ENCODE measurements at places on chromosomes 1 and 21.

DNA sequence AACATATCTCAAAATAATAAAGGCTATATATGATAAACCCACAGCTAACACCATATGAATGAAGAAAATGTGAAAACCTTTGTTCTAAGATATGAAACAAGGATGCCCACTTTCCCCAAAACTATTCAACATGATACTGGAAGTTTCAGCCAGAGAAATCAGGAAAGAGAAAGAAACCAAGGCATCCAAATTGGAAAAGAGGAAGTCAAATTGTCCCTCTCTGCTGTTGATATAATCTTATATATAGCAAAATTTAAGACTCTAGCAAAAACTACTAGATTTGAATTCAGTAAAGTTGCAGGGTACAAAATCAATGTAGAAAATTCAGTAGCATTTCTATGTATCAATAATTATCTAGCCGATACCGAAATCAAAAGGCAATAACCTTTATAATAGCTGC is 4.3 kb upstream of the OR10Z1 start:
- no peak for DNase-seq

DNA sequence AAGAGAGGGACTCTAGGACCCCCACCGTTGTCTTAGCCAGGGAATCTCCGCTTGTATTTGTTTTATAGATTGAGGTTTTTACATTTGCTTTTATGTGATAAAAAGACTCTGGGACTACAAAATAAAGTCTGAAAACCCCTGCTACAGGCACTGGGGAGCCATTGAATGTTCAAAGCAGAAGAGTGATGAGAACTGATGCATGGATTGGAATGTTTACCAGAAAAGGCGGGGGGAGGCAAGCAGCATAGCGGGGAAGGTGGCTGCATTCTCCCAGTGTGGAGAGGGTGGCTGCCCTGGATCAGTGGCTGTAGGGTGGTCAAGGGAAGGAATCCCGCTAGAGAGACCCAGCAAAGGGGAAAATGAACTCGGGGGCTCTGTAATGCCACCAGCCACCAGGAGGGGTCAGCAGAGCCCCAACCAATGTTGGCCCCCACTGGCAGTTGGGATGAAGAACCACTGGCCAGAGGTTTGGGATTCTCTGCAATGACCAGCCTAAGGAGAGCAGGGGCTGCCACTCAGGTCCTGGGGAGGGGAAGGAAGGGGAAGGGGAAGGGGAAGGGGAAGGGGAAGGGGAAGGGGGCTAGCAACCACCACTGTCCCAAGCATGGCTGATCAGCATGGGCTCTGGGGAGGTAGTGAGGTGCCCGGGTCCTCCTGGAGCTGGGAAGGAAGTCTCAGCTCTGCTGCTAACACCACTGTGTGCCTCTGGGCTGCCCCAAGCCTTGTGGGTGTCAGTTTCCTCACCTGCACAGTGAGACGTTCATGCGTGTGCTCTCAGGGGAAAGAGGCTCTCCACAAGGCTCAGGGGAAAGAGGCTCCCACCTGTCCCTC is 19.2 kb upstream of the PEF1 start:
- peak; percentile 76 for DNase-seq

GRCh38 chr1:162562470-162562828 is 927 bp downstream of the UAP1 start:
- no peak for DNase-seq

DNA sequence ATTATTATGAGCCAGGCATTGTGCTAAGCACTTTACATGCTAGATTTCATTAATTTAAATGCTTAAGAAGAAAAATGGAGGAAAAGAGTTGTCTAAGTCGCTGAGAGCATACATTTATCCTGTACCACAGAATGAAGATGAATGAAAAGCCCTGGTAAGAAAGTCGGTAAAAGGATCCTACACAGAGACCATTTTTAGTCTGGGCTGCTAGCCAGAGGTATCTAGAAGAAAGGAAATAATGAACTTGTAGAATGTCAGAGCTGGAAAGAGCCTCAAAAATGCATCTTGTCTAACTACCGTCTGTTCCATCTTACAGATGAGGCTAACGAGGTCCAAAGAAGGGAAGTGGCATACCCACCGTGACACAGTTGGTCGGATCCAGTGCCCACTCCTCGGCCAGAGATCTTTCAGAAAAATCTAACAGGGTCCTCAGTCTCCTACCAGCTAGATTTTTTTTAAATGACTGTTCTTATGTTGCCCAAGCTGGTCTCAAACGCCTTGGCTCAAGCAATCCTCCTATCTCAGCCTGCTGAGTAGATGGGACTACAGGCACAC is 12.2 kb upstream of the TNR start:
- no peak for DNase-seq

GRCh38 chr1:55483523-55483922 is 268.4 kb upstream of the USP24 start:
- no peak for DNase-seq

DNA sequence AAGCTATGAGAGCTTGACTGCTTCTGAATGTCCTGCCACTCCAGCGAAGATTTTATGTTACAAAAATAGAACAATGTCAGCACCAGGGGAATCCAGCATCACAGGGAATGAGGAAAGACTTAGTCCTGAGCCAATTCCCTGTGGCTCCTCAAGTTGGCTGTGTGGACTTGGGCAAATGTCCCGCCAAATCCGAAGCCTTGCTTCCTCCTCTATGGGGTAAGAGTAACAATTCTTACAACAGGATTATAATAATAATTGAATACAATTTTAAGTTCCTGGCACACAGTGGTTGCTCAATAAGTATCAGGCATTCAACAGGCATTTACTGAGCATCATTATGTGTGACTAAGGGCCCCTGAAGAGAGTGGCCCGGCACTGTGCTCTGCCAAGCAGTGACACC is 44.4 kb downstream of the STPG1 start:
- DNase-seq, result no peak

DNA sequence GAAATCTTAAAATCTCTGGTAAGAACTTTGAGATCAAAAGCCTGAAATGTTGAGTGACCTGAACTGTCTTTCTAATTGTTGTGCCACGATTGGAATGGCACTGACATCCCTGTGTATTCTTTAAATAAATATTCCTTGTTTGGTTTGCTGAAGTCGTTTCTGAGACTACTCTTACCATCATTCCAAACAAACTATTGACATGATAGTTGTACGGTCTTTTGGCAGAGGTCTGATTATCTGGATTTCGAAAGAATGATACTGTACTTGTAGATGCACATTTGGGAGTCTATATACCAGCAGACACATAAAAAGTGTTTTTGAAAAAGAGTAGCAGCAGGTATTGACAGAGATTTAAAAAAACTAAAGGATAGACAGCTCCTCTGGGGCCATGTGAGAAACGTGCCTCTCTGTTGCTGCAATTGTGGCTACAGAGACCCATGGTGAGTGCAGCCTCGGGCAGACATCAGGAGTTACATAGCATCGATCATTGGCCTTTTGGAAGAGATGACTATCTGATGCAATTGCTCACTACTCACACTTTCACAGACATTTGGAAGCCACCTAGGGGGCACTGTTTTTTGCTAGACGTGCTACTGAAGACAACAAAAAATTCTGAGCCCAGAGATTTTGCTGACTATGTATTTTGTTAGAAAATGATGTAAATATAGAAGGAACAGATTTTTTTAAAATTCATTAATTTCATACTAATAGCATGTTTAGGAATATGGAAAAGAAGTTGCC is 464.5 kb downstream of the KCNT2 start:
- no peak for DNase-seq

DNA sequence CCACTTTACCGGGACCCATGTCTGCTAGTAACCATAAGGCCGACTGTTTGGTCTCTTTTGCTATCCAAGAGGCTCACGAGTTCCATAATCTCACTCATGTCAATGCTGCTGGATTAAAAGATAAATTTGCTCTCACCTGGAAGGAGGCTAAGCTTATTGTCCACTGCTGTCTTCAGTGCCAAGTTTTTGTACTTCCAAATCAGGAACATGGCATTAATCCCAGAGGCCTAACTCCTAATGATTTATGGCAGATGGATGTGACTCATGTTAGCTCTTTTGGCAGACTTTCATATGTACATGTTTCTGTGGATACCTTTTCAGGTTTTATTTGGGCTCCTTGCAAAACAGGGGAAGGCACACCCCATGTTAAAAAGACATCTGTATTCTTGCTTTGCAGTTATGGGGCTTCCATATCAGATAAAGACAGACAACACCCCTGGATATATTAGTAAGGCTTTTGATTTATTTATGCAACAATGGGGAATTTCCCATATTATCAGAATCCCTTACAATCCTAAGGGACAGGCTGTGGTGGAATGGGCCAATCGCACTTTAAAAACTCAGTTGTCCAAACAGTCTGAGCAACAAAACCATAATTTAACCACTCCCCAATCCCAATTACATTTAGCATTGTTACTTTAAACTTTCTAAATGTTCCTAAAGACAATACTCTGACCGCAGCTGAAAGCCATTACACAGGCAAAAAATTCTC is 162.7 kb downstream of the IER5 start:
- no peak for DNase-seq

GRCh38 chr21:42081138-42081537 is 10.0 kb downstream of the UMODL1 start:
- DNase-seq, result peak; percentile 24

DNA sequence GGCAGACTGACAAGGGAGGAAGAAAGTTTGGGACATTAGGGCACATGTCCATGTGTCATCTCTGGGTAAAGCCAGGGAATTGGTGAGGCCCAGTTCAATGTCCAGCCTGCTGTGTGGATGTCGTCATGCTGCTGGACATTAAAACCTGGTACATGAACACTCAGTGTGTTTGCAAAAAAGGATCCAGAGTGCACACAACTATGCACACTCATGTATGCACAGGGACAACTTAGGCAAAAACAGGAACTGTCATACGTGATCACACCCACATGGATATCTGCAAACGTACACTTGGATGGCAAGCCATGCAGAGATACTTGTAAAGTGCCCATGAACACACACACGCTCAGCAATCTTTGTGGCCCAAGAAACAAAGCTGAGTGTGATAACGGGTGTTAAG is 47.9 kb upstream of the NEK2 start:
- DNase-seq, result no peak

- no peak for DNase-seq
Measured at GRCh38 chr1:61836649-61837048, 94.4 kb downstream of the PATJ start.

DNA sequence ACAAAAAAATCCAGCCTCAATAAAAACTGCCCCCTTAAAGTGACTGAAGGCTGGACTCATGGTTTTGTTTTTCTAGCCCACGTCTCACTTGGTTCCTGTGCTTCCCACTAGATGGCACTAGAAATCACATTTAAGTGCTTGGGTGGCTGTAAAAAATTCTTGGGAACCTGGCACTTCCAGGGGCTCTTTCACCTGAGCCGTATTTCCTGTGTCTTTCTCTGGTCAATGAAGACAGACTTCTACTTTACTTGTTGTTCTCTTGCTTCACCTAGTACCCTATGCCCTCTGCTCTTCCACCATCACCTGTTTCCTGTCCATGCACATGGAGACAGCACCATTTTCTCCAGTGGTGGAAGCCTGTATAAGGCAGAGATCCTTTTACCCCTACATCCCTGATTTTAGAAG is 20.0 kb downstream of the METTL13 start:
- peak; percentile 69 for DNase-seq

- DNase-seq, result no peak
Measured at GRCh38 chr1:56450004-56450666, 129.2 kb downstream of the PLPP3 start.

DNA sequence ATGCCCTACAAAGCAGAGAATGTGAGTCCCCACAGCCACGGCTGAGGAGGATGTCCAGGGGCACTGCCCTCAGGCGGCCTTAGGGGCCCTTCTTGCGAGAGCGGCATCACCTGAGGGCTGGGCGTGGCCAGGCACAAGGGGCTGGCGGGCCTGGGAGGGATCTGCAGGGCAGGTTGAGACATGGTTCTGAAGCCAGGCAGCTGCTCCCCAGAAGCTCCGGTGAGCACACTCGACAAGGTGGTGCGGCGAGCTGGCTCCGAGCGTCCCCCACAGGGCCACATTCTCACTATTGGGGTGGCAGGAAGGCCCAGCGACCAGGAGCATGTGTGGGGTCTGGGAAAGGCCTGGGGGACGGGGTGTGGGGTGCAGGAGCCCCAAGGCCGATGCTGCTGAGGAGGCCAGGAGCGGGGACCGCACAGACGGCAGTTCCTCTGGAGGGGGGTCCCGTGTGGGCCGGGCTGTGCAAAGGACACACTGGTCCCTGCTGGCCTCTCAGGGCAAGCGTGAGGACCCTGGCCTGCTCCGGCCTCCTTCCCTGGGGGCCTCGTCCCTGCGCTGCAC is 47.2 kb downstream of the MORN1 start:
- DNase-seq, result no peak

- DNase-seq, result no peak
Measured at GRCh38 chr1:11316701-11317100, 43.7 kb downstream of the UBIAD1 start.

DNA sequence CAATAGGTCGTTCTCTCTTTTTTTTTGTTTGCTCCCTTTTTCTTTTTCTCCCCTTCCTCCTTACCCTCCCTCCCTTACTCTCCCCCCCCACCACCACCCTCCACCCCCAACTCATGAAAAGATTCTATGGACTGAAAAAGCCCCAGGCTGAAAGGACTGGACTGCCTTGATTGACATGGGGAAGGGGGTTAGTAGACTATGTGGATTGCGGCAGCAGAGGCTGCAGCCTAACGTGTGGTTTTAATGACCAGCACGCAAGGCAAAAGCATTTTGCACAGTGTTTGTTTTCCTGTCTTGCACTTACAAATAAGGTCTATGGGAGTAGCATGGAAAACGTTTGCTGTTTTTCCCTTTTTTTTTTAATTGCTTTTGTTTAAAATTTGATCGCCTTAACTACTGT is 5.5 kb downstream of the ZBTB18 start:
- no peak for DNase-seq

GRCh38 chr21:31872452-31873274 is at the start of gene HUNK:
Gene HUNK (plus strand): TSS chr21:31873020. CDS start chr21:31873675, 655 bp downstream.
- DNase-seq, result peak; percentile 78

DNA sequence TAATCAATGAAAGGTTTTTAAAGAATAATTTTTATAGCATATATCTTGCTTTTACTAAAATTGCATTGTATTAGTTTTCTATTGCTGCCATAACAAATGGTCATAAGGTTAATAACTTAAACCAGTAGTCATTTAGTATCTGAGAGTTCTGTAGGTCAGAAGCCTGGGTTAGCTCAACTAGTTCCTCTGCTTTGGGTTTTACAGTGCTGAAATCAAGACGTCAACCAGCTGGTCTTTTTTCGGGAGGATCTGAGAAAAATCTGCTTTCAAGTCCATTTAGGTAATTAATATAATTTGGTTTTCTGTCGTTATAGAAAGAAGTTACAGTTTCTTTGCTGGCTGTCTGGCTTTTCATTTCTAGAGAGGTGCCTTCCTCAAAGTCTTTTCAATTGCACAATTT is 577.7 kb downstream of the MRPL39 start:
- no peak for DNase-seq

DNA sequence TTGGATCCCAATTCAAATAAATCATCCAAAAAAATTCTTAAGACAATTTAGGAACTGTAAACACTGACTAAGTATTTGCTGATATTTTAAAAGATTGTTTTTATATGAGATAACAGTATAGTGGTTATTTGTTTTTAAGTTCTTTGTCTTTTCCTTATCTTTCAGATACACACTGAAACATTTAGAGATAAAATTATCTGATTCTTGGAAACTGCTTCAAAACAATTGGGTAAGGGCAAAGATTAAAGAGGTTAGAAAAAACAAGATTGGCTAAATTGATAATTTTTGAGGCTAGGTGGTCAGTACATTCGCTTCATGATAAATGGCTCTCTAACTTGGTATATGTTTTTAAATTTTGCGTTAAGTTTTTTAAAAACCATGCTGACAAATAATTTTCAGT is 117.3 kb downstream of the PSMG1 start:
- DNase-seq, result no peak

- DNase-seq, result peak; percentile 39
Measured at GRCh38 chr1:206714331-206715058, 29.8 kb downstream of the MAPKAPK2 start.

- no peak for DNase-seq
Measured at GRCh38 chr1:156622581-156623297, 3.5 kb downstream of the HAPLN2 start.

- DNase-seq, result no peak
Measured at GRCh38 chr1:30437059-30437576, 286.3 kb downstream of the MATN1 start.

All from lung (tissue), 17 donors.